Calu3 (cell line): ENCODE measurements at places on chromosomes 1 and 21. TPM values are rescaled to one million over a fixed set of nuclear protein-coding genes. Genes with fewer than 3 reads are reported as not detected.

GRCh38 chr1:202968351-202968750 lies 1.3 kb upstream of the CYB5R1 start:
- no peak for DNase-seq

Gene OR2G6
- not detected in 2 replicates for total RNA-seq

DNA sequence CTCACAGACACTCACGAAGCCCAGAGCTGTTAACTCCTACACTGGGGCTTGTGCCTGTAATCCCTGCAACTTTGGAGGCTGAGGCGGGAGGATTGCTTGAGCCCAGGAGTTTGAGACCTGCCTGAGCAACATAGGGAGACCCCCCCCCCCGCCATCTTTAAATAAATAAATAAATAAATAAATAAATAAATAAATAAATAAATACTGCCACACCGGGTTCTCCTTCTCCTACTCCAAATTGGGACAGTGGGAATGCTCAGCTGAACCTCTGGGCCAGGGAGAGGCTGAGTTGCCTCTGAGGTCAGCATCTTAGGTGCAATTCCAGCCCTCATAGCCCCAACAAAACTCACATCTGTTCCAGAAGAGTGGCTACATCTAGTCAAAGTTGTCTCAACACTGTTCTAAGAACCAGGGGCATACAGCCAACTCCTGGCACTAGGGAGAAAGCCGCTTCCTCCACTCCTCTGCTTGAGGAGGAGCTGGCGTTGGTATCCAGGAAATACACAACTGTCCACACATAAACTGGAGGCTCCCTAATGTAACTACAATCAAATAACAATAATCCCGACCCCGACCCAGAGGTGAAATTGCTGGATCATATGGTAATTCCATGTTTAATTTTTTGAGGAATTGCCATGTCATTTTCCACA lies 27.0 kb downstream of the C1orf216 start:
- no peak for DNase-seq

Gene TCHH
- 0.07 TPM in 1 of 2 replicates, not detected in the other for total RNA-seq
